ENCODE measurements at places on chromosomes 4 and X.

GRCh38 chr4:41456559-41457101 is 81.3 kb upstream of the LIMCH1 start:
- no peak for DNase-seq

DNA sequence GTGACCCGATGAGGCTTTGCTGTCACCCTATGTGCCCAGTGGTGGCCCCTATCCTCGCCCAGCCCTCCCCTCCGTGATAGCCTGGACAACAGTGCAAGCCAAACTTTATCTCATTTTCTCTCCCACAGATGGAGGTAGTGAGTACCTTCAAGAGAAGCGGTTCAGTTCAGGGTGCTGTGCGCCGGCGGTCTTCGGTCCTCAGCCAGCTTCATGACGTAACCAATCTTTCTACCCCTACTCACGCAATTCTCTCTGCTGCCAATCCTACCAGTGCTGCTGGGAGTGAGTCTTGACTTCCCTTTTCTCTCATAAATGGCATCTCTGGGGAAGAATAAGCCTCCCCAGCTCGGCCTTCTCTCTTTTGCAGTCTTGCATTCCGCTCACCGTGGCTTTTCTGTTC is 29.5 kb downstream of the CCNQ start:
- DNase-seq = no peak

DNA sequence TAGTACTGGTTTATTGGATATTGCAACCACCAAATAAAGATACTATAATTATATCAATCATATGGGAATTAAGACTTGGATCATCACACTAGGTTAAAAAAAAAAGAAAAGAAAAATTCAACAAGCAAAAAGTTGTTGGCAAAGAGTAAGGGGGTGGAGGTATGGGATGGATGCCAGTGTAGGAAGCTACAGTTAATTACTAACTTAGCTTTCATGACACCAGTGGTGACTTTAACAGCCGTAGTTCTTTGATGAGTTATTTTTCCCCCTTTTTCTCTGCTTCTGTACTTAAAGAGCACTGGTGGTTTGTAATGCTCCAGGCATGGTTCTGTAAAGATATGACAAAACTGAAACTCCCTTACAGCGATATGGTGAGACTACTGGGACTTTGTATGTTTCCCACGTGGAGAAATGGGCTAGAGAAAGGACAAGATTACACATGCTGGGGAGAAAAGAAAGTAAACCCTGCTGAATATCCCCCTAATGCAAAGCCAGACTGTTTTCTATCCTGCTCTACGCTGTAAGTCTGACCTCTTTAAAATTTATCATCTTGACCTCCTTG is 210.8 kb downstream of the SPOCK3 start:
- DNase-seq = no peak

- DNase-seq = no peak
These were observed 27.7 kb downstream of the HNRNPD start for GRCh38 chr4:82346126-82346525.

GRCh38 chr4:110639207-110640090 is 16.6 kb upstream of the PITX2 start:
- no peak for DNase-seq

DNA sequence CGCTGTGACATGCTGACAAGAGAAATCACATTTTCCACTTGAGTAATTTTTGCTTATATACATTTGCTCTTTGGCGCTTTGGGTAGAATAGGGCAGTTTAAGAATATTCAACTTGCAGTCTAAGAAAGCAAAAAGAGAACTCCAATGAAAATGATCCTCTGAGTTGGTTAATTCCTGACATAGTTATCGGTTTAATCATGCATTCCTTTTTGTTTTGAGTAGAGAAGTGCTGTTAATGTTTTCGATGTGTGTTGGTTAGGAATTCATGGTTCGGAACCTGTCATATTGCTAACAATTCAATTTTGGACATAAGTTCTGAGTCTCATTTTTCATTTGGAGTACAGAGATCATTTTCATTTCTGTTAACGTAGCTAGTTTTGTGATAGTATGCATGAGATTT is 700.6 kb upstream of the PITX2 start:
- DNase-seq = no peak

GRCh38 chr4:71841336-71841735 is 57.5 kb upstream of the GC start:
- DNase-seq = no peak
